ENCODE measurements at places on chromosomes 11 and 22.

GRCh38 chr11:72441752-72442207, 7.4 kb upstream of the CLPB start:
- DNase-seq: no peak

- no peak for DNase-seq
These were observed 652.0 kb upstream of the CCDC90B start for GRCh38 chr11:83938148-83938547.

- no peak for DNase-seq
These were observed 4.9 kb upstream of the TTLL12 start for GRCh38 chr22:43191831-43192230.

DNA sequence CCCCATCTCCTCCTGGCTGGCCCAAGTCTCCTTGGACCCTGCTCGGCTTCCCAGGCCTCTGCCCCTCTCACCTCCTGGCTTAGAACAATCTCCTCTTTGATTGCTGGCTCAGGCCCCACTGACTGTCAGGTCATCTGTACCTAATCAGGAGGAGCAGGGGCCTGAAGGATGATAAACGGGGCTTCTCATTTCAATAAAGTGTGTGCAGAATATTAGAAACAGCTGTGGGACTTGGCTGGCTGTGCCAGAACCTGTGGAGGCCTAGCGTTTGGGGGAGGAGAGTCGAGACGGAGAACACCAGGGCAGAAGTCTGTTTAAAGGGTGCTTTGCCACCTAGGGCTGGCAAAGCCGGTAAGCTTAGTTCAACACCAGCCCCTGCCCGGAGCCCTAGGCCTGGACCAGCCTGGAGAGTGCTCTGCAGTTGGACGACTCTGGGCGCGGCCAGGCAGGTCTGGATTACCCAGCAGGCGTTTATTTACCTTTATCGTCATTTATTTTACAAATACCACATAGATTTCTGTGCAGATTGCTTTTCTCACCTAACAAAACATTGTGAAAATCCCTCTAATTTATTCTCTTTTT, 10.1 kb upstream of the VSIG10L2 start:
- no peak for DNase-seq

DNA sequence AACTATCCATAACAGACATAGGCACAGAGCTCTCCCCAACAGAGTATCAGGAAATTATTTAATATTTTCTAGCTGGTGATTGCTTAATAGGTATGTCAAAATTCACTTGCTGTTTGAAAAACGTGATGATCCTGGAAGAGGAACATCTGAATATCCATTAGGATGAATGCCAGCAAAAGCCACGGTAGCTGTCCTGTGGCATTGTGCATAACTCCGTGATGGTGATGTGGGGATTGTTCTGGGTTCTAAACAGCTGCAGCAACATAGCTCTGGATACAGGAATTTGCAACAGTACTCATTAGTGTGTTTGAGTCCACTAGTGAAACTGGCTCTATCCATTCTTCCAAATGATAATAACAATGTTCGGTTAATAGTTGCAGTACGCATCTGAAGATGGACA, 78.8 kb downstream of the C11orf65 start:
- no peak for DNase-seq

DNA sequence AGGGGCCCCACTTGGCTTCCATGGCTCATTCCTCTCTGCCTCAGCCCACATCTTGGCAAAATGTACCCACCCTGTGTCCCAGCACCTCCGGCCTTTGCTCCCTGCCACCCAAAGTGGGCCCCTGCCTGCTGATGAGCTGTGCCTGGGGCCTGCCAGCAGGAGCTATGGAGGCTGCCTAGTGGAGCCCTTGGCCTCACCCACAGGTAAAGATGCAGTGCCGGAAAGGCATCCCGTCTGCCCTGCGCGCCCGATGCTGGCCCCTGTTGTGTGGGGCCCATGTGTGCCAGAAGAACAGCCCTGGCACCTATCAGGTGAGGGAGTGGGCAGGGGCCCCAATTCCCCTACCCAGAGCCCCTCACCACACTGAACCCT, 1.3 kb downstream of the TBC1D10C start:
- DNase-seq: no peak

DNA sequence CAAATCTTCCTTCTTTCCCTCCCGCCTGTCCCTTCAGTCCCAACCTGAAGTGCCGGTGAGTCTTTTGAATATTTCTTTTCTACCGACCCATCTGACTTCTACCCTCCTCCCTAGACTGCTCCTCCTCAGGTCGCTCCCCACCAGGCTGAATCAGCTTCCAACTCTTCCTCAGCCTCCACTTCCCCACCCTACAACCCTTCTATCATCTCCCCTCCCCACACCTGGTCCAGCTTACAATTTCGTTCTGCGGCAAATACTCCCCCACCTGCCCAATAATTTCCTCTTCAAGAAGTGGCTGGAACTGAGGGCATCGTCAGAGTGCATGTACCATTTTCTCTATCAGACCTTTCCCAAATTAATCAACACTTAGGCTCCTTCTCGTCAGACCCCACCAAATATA, 2.5 kb upstream of the NDUFC2 start:
- DNase-seq: no peak

DNA sequence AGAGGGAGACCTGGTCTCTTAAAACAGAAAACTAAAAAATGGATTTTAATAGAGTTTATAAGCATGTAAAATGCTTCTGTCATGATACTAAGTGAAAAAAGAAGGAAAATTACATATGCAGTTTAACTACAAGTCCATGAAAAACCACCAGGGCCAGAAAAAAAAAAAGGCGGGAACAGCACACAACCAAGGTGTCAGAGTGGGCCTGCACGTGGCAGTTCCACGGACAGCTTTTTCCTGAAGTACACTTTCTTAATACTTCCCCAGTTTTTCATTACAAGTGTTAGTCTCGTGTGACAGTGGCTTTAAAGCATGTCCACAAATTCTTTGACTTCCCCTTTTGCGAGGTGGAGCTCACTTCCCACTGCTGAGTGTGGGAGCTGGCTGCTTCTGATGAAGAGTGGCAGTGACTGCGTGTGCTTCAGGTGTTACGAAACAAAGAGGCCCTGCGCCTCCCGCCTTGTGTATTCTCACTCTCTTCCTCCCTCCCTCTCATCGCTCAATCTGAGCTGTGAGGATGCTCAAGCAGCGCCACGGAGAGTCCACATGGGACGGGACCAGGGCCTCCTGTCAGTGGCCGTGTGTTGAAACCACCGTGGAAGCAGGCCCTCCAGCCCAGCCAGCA, 16.4 kb downstream of the PPM1F start:
- DNase-seq: no peak

- no peak for DNase-seq
These were observed 3.0 kb upstream of the PACSIN3 start for GRCh38 chr11:47189100-47189834.

- DNase-seq: no peak
These were observed 49.6 kb upstream of the ME3 start for GRCh38 chr11:86722006-86722405.

DNA sequence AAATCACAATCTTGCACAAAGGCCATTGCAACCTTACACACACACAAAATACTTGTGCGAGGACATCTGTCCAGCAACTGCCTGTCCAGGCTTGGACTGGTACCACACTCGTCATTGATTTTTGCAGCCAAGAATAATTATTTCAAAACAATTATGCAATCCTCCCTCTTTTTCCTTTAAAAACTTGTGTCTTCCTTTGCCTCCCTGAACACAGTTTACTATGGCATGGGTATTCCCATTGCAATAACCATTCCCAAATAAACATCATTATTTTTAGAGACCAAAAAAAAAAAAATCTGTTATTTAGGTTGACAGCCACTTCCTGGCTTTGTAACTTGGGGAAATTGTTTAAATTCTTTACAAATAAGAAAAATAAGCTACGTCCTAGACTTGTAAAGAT, 54.0 kb downstream of the C11orf91 start:
- DNase-seq: no peak

DNA sequence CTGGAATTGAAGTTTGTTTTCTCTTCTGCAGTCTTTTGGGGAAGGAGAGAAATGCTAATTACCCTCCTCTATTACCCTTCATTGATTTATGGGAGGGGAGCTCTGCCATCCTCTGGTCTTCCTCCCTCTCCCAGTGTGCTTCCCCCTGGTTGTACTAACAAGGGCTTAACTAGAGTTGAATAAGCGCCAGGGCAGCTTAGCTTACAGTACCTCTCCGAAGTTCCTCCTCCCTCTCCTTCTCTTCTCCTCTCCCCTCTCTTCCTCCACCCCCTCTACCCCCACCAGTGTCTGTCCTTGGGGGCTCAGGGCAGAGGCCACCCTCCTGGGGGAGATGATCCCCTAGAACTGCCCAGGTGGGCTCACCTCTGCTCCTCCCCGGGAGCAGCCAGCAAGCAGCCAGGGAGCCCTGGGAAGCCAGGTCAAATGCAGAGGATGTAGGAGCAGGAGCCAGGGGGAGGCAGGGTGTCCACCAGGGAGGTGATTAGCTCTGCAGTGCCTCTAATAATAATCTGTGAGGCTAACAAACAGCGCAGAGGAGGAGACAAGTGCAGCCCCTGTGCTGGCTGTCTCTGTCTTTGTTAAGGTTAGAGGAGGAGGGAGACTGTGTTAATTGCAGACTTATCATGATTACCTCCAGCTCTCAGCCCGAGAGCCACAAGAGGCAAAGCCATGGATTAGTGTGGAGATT, 191.6 kb upstream of the CADM1 start:
- no peak for DNase-seq

GRCh38 chr22:27032091-27032761, 374.8 kb downstream of the MIAT start:
- DNase-seq: no peak

GRCh38 chr11:33867561-33867960, 24.3 kb downstream of the LMO2 start:
- DNase-seq: no peak

- no peak for DNase-seq
These were observed 38.0 kb downstream of the EXT2 start for GRCh38 chr11:44133335-44133946.

GRCh38 chr11:87660926-87661660, 514.1 kb downstream of the RAB38 start:
- DNase-seq: no peak

DNA sequence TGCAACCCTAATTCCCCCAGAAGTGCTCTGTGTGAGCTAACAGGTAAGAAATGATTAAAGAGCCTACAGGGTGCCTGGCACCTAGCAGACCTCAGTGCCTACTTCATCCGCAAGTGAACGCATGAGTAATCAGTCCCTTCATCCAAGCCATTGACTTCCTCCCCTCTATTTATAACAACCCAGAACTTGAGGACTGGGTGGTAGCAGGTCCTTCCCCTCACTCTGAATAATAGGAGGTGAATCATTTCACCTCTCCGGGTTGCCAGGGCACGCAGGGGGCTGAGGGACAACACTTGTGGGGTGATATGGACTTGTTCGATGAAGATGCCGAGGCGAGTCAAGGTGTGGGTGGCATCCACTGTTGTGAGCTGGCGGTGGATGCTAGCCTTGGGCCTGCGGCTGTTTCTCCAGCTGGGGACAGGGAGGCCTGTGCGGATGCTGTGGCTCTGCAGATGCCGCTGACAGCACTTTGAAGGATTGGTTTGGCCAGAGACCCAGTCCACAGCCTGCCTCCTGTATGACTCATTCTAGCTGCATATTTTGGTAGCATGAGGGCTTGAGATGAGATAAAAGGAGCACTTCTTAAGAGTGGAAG, 11.7 kb upstream of the SORL1-AS1 start:
- DNase-seq: peak; percentile 71

DNA sequence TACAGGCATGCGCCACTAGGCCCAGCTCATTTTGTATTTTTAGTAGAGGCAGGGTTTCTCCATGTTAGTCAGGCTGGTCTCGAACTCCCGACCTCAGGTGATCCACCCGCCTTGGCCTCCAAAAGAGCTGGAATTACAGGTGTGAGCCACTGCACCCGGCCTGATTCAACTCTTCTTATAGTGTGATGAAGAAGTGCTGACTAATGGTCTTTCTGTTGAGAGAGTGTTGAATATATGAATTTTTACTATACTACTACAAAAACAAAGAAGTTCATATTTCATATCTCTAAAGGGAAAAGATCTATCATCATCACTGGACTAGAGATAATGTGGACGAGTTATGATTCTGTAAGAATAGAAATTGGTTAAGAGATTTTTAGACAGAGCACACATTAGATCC, 320.1 kb downstream of the SOX6 start:
- DNase-seq: no peak

DNA sequence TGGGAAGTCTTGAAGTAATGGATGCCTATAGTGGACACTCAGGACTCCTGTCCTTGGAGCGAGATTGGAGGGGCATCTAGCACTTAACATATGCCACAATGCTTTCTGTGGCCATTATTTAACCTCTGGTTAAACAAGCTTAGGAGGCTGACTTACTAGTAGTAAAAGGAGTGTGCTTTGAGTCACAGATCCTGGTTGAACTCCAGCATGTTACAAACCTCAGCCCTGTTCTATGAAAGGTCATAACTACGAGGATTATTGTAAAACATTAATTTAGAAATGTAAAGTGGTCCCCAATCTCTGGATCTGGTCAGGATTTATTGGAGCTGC, 1.1 kb upstream of the LBHD1 start:
- no peak for DNase-seq

DNA sequence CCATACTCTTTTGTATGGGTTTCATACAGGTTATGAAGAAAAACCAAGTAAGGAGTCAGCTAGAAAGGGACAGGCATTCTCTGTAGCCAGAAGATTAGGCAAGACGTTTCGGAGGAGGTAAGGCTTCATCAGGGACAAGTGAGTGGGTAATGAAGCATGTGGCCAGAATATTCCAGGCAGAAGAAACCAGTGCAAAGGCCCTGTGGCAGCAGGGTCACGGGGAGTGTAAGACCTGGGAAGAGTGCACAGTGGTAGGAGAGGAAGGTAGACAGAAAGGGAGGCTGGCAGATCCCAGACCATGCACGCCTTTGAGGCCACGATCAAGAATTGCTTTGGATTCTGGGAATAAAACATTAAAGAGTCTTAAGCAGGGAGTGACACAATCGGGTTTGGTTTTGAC, 177.6 kb downstream of the MIAT start:
- no peak for DNase-seq

GRCh38 chr11:86179646-86180064, 64.9 kb upstream of the EED start:
- no peak for DNase-seq

DNA sequence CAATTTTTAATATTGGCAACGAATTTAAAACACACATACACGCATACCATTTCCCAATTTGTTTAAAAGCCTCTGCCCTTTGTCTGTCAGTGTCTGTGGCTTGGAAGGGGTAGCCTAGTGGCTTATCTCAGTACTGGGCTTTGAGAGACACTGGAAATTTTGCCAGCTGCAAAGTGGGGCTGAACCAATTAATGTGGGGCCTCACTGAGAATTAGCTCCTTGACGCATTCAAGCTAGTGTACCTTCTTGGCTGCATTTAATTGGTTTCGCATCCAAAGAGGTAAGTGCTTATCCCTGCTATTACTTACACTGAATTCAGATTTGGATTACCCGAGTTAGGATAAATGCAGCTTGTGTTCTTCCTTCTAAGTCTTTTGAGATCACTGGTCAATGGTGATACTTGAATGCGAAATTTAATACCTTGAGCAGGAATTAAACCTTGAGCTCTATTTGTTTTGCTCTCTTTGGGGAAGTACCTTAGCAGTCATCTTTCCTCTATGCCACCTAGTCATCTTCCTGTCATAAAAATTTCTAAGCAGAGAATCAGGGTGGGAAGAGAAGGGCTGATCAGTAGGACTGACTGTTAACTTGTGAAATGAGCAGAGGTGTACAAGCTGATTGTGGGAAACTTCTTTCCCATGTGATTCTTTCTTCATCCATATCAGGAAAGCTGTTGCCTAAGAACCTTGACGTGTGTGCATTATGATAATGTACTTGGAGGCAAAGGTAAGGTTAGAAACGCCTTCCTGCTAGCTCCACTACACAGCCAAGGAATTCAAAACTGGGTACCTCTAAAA, 187.7 kb upstream of the E2F8 start:
- DNase-seq: no peak
